ENCODE measurements at places on chromosomes 2 and 18. TPM values are rescaled to one million over a fixed set of nuclear protein-coding genes. Genes with fewer than 3 reads are reported as not detected.

GRCh38 chr18:42429196-42429595 lies 474.2 kb downstream of the PIK3C3 start:
- no peaks in the 10 kb centered on the region for H3K27me3 ChIP-seq
- H3K4me1 ChIP-seq, result no peaks in the 10 kb centered on the region
- no peak for DNase-seq
- no peak overlapping the region for H3K27ac ChIP-seq
- no peak overlapping the region for H3K4me3 ChIP-seq

- H3K4me3 ChIP-seq, result no peak overlapping the region
- no peak for DNase-seq
- H3K4me1 ChIP-seq, result peaks cover 36% of the 10 kb centered on the region
- H3K27ac ChIP-seq, result no peak overlapping the region
Measured at GRCh38 chr2:44945676-44946371, 4.3 kb downstream of the SIX3 start.

CAVIN2 gene
- total RNA-seq, result 16.5 TPM

SNRPD1 gene
- total RNA-seq, result 31.4 TPM

WDCP gene
- total RNA-seq, result 6.3 TPM

NMUR1 gene
- total RNA-seq, result 0.35 TPM
